ENCODE measurements at places on chromosomes 6 and 20.

DNA sequence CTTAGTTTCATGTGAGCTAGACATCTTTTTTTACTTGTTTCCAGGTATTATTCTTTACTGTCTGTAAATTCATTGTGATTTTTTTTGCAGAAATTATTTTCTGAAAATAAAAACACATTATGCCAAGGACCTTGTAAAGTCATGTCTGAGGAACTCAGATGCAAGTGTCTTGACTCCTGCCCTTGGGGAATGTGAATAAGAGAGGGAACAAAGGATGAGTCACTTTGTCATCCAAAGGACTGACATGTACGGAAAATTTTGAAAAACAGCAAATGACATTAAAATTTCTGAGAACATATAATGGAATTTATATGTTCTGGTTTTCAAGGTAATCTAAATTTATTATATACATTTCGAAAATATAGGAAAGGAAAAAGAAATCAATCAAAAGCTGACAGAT, 660.4 kb downstream of the CD109 start:
- no peak for DNase-seq

DNA sequence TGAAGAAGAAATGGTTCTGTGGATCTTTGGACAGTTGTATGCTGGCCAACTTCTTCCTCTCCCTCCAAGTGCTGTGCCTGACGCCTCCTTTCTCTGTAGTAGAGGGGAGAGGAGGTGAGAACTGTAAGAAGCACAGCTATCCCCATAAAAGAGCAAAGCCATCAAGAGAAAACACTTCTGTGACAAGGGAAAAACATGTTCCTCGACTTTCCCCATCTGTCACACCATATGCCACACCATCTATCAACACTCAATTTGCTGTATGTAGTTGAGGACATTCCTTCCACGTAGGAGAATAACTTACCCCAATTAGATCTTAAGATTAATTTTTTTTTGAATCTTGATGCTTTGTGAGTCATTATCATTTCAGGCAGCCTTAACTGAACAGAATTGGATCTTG, 156.2 kb upstream of the PLCB4 start:
- no peak for DNase-seq

- no peak for DNase-seq
These were observed 232.0 kb upstream of the NOX3 start for GRCh38 chr6:155687645-155688044.

DNA sequence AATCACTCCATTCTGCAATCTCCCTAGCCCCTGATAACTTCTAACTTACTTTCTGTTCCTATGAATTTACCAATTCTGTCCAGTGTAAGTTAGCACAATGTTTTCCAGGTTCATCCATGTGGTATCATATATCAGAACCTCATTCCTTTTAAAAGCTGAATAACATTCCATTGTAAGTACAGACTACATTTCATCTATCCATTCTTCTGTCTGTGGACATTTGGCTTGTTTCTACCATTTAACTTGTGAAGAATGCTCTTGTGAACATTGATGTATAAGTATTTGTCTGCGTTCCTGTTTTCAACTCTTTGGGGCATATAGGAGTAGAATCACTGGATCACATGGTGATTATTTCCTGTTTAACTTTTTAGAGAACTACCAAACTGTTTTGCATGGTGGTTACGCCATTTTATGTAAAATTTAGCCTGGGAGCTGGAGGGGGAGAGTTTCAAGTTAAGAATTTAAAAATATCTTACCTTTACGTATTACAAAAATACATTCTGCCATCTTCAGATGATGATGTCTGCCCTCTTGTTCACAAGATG, 156.5 kb downstream of the BTBD3 start:
- DNase-seq: no peak

GRCh38 chr20:1820138-1821079, 74.8 kb upstream of the SIRPA start:
- no peak for DNase-seq

DNA sequence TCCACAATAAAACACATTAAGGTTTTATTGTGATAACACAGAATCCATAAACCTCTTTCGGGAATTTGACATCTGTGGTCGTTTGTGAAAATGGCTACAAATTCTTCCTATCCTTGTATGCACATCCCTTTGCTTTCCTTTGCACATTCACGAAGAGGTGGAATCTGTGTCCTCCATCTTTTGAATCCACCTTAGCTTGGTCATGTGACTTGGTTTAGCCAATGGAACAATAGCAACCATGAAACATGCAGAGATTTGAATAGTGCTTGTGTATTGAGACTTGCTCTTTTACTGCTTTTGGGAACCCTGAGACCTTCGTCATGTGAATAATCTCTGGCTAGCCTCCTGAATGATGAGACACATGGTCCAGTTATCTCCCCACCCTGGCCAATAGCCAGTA, 49.7 kb upstream of the NOP56 start:
- no peak for DNase-seq

Measured in nephron progenitor cell (in vitro differentiated cells).